ENCODE measurements at places on chromosomes 2 and 18. TPM values are rescaled to one million over a fixed set of nuclear protein-coding genes. Genes with fewer than 3 reads are reported as not detected.

GRCh38 chr2:106537047-106537446 is 49.9 kb downstream of the CD8B2 start:
- peaks cover 6% of the 10 kb centered on the region for H3K36me3 ChIP-seq
- no peak overlapping the region for H3K27ac ChIP-seq
- H3K27me3 ChIP-seq: peaks cover 58% of the 10 kb centered on the region
- no peak overlapping the region for H3K4me3 ChIP-seq

GRCh38 chr2:240195316-240195861 is 54.9 kb upstream of the OTOS start:
- no peak overlapping the region for H3K4me3 ChIP-seq
- DNase-seq: no peak
- peaks cover 56% of the 10 kb centered on the region for H3K27me3 ChIP-seq
- H3K27ac ChIP-seq: no peak overlapping the region

DNA sequence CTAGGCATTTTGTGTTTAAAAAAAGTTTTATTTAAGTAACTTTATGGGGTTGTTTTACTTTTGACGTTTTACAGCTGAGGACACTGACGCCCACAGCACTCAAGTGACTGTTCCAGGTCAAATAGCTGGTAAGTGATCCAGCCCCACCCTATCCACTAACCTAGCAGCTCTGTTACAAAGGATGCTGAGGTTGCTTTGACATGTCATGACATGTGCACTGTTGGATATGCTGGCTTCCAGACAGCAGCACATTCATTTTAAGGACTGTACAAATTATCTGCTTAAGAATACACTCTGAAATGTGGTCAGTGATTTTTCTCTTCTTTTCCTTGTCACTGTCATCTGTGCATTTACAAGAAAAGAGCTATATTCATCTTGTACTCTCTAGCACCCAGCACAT is 417.5 kb downstream of the ZEB2 start:
- H3K4me3 ChIP-seq: no peak overlapping the region
- peaks cover 4% of the 10 kb centered on the region for H3K36me3 ChIP-seq
- no peaks in the 10 kb centered on the region for H3K27me3 ChIP-seq

The SLC39A6 gene
- total RNA-seq: 16.3 TPM

GRCh38 chr2:24471662-24472061 is 19.4 kb upstream of the NCOA1 start:
- peaks cover 15% of the 10 kb centered on the region for H3K27me3 ChIP-seq
- no peaks in the 10 kb centered on the region for H3K4me1 ChIP-seq
- no peak for DNase-seq
- no peaks in the 10 kb centered on the region for H3K36me3 ChIP-seq
- no peak overlapping the region for H3K27ac ChIP-seq

DNA sequence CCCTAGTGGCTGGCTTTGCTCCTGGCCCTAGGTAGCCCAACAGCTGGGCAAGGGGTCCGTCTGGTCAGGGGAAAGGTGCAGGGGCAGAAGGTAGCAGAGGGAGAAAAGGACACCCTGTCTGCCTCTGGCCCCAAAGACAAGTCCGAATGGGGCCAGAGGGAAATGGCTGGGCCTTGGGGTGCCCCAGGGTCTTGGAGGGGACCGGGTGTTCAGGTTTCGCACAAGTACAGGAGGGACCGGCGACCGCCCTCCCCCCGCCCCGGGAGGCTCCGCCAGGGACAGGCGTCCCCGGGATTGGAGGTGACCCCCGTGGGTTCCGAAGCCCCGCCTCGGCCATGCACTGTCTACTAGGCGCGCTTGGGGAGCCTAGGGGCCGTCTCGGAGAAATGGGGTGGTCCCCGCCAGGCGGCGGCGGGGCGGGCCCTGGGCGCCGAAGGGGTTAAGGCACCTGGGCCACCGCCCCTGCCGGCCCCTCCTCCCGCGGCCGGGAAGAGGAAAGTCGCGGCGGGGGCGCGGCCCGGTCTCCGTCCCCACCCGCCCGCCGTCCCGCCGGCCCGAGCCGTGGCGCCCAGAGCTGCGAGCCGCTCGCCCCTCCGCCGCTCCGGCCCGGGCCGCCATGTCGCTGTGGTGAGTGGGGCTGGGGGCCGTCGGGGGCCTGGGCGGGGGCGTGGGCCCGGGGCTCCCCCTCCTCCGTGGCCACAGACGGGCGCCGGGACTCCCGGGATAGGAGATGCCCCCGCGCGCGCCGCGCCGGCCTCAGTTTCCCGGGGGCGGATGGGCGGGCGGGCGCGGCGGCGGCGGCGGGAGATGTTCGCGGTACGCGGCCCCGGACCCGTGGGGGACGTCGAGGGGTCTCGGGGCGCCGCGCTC is at the start of gene B3GNT7:
Gene B3GNT7 (plus strand): TSS at position 523 of the 870 bp plus-strand sequence. CDS start 94 bp downstream, at position 617.
- H3K4me1 ChIP-seq: peaks cover 16% of the 10 kb centered on the region
- no peak for DNase-seq
- H3K27me3 ChIP-seq: peaks cover 65% of the 10 kb centered on the region
- peak within 1 kb of the TSS; percentile 79 for H3K4me3 ChIP-seq
- H3K27ac ChIP-seq: peak within 1 kb of the TSS; percentile 45

- H3K27me3 ChIP-seq: peaks cover 26% of the 10 kb centered on the region
- no peaks in the 10 kb centered on the region for H3K36me3 ChIP-seq
- DNase-seq: no peak
- H3K4me1 ChIP-seq: peaks cover 28% of the 10 kb centered on the region
Observed at GRCh38 chr18:48454261-48454757, 45.1 kb upstream of the ZBTB7C start.

GRCh38 chr2:134246154-134246874 is 7.6 kb upstream of the MGAT5 start:
- H3K36me3 ChIP-seq: no peaks in the 10 kb centered on the region
- H3K27ac ChIP-seq: peak overlapping the region; percentile 90
- H3K4me3 ChIP-seq: peak overlapping the region; percentile 83
- H3K4me1 ChIP-seq: peaks cover 81% of the 10 kb centered on the region
- no peaks in the 10 kb centered on the region for H3K27me3 ChIP-seq

GRCh38 chr2:191626497-191627151 is 51.3 kb upstream of the NABP1 start:
- H3K27me3 ChIP-seq: no peaks in the 10 kb centered on the region
- H3K27ac ChIP-seq: peak overlapping the region; percentile 96
- DNase-seq: no peak
- H3K36me3 ChIP-seq: peaks cover 3% of the 10 kb centered on the region
- no peak overlapping the region for H3K4me3 ChIP-seq

DNA sequence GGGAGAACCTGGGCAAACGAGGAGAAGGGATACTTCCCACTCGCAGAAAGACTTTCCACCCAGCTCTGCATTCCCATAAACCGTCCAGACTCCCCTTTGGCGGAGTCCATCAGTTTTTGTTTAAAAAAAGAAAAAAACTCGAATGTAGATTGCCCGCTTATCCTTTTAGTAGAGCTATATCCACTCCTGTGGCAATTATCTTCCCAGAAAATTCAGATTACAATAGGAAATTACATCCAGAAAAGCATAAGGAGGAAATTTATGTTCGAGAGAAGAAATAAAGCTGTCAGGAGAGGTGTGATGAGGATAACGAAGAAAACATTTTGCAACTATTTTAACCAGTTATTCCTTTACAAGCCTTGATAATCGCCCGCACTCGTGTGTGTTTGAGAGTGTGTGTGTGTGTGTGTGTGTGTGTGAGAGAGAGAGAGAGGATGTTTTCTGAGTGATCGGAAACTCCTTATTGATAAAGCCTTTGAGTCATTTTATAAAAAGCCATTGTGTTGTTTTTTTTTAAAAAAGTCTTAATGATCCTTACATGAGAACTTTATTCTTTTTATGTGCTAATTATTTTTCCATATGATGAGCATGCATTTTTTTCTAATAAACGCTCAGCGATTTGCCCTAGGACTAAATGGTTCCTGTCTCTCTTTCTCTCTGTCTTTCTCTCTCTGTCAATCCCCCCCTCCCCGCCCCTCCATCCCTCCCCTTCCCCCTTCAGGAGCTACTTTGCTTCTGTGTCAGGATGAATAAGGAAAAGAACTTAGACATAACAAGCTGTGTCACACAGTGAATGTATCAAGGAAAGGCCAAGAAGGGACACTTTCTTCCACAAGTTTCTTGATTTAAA is 1.1 kb upstream of the PPP3R1 start:
- peak; percentile 18 for DNase-seq
- H3K4me3 ChIP-seq: peak overlapping the region; percentile 99
- H3K4me1 ChIP-seq: peaks cover 42% of the 10 kb centered on the region
- no peaks in the 10 kb centered on the region for H3K27me3 ChIP-seq

The WNT10A gene
- total RNA-seq: 14.4 TPM

GRCh38 chr2:81163583-81163982 is 859.0 kb upstream of the LRRTM1 start:
- no peaks in the 10 kb centered on the region for H3K4me1 ChIP-seq
- H3K27me3 ChIP-seq: no peaks in the 10 kb centered on the region
- DNase-seq: no peak
- H3K27ac ChIP-seq: no peak overlapping the region
- no peak overlapping the region for H3K4me3 ChIP-seq

GRCh38 chr2:233991196-233991595 is 59.3 kb upstream of the SPP2 start:
- DNase-seq: no peak
- H3K4me1 ChIP-seq: peaks cover 30% of the 10 kb centered on the region
- H3K27ac ChIP-seq: peak overlapping the region; percentile 35
- peak overlapping the region; percentile 63 for H3K4me3 ChIP-seq
- peaks cover 3% of the 10 kb centered on the region for H3K36me3 ChIP-seq
- H3K27me3 ChIP-seq: no peaks in the 10 kb centered on the region

The GALNT3 gene
- total RNA-seq: 7.7 TPM

The RALB gene
- 20.2 TPM for total RNA-seq

The ERFE gene
- not detected for total RNA-seq

The ASB18 gene
- total RNA-seq: not detected

DNA sequence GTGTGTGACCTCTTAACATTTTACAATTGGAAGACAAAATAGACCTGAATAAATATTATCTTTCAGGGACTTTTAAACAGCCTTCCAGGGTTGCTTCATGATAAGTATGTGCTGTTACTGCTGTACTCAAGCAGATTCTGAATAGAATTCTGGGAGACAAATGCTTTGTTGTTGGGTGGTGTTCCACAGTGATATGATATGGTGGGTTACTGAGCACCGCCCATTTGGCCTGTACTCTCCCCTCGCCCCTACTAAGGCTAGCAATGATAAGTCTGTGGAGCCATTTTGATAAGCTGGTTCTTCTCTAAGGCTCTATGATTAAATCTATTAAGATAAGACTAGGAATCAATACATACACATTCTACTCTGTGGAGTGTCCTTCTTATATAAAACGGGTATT is 89.8 kb upstream of the ITGA4 start:
- H3K27me3 ChIP-seq: no peaks in the 10 kb centered on the region
- H3K4me3 ChIP-seq: no peak overlapping the region
- H3K27ac ChIP-seq: no peak overlapping the region
- peaks cover 4% of the 10 kb centered on the region for H3K4me1 ChIP-seq
- DNase-seq: no peak
- H3K36me3 ChIP-seq: no peaks in the 10 kb centered on the region

The NTSR2 gene
- not detected for total RNA-seq

- H3K27me3 ChIP-seq: no peaks in the 10 kb centered on the region
- H3K4me1 ChIP-seq: peaks cover 4% of the 10 kb centered on the region
- no peak overlapping the region for H3K27ac ChIP-seq
- H3K4me3 ChIP-seq: no peak overlapping the region
- no peaks in the 10 kb centered on the region for H3K36me3 ChIP-seq
Observed at GRCh38 chr2:44470151-44470550, 108.4 kb downstream of the CAMKMT start.

All from T-helper 17 cell (primary cell).